GM12891 (cell line): ENCODE measurements at places on chromosomes 16 and 17.

DNA sequence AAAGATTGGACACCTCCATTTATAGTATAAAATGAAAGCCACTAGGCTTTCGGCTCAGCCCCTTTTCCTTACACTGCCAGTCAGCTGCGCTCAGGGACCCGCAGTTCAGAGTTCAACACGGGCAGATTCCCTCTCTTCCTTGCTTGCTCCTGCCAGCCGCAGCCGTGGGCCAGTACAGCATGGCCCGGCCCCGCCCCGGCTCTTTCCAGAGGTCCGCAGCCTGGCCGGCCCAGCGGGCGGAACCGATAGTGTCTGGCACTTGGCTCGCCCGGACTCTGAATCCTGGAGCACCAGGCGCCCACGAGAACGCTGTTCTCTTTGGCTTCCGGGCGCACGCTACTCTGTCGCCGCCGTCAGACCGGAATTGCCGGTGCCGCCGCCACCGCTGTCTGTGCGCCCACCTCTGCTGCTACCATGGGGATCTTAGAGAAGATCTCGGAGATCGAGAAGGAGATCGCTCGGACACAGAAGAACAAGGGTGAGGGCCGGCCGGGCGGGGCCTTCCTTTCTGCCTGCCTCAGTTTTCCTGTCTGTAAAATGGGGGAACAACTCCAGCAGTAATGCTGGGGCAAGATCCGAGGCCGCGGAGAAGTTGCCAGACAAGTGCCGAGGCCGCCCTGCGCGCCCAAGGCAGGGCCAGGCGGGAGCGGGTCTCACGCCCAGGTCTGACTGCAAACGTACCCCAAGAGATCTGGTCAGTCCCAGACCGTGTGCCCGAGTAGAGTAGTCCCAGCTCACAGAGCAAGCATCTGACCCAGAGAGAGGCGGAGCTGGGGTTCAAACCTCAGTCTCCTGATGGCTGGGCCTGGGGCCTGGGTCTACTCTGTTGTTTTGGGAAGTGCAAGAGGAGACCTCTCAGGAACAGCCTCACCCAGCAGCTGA lies at the start of gene DRG2:
DRG2 (plus strand) TSS at position 339 of the 882 bp plus-strand sequence; CDS start at position 415, 76 bp downstream.
- peak; percentile 94 for DNase-seq

- DNase-seq = no peak
Measured at GRCh38 chr16:69816996-69817395, 54.9 kb downstream of the WWP2 start.

DNA sequence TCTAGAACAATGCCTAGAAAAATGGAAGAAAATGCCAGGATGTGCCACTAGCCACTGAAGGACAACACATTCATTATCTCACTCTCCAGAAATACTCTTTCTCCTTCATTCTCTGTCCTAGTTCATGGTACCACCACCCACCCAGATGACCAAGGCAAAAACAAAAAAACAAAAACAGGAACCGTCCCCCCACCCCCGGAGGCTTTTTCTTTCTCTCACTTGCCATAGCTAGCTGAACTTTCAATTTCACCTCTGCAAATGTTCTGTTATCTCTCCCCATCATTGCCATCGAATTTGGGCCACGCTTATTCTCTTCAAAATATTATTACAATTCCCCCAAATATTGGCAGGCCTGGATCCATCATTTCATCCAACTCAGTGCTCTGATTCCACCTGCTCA lies 49.0 kb downstream of the SOX9 start:
- DNase-seq = no peak

DNA sequence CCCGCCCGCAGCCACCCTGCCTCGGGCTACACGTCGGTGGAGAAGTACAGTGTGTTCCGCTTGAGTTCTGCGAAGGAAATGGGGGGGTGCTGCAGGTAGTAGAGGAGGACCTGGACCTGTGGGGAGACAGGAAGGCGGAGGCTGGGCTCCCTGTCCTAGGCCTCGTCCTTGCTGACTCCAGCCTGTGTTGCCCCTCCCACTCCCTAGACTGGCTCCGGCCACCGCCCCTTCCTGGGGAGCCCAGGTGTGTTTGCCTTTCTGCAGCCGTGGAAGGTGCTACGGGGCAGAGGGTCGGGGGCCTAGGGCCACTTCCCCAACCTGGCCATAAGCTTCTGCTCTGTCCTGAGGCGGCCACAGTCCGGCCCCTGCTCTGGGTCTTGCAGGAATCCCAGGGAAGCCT lies 9.1 kb downstream of the TIMM22 start:
- no peak for DNase-seq

DNA sequence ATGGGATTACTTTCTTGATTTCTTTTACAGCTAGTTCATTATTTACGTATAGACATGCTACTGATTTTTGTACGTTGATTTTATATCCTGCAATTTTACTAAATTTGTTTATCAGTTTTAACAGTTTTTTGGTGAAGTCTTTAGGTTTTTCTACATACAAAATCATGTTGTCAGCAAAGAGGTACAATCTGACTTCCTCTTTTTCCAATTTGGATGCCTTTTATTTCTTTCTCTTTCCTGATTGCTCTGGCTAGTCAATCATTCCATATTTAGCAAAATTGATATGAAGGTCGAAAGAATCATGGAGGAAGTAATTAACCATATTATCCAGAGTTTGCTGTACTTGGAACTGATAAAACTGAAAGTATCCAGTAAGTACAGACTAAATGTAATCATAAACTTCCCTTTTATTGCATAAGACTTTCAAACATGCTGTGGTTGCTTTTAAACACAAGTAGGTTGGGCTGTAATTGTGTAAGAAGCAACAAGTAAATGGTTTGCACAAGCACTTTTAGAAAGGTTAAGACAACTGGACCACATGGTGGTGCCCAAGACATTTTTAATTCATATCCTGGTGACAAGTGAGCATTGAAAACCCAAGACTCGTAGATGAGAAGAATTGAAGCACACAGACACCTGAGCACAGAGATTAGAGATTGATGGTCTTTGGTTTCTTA lies 8.4 kb downstream of the GDE1 start:
- no peak for DNase-seq

DNA sequence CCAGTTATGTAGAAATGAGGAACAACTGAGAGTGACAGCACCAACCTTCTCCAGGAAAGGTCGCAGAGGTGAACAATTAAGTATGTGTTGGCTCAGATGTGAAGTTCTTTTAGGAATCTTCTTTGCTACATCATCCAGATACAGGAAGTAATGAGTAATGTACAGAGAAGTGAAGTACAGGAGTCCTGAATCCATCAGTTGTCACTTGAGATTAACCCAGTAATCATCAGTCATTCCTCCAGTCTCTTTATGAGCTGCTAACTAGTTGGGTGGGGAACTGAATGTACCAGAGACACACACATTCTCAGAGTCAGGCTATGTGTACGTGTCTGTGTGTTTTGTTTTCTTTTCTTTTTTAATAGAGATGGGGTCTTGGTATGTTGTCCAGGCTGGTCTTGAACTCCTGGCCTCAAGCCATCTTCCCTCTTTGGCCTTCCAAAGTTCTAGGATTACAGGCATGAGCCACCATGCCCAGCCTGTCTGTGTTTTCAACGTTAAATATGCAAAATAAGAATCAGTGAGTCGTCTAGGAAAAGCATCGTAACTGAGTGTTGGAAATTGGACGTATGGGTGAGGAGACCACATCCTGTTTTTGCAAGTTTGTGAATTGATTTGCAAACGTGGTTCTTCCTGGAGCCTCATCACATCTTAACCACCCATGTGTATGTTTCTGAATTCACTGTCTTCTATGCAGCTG lies 19.9 kb downstream of the ZNF200 start:
- no peak for DNase-seq

GRCh38 chr17:17420561-17421269 lies 56.1 kb upstream of the MED9 start:
- no peak for DNase-seq

DNA sequence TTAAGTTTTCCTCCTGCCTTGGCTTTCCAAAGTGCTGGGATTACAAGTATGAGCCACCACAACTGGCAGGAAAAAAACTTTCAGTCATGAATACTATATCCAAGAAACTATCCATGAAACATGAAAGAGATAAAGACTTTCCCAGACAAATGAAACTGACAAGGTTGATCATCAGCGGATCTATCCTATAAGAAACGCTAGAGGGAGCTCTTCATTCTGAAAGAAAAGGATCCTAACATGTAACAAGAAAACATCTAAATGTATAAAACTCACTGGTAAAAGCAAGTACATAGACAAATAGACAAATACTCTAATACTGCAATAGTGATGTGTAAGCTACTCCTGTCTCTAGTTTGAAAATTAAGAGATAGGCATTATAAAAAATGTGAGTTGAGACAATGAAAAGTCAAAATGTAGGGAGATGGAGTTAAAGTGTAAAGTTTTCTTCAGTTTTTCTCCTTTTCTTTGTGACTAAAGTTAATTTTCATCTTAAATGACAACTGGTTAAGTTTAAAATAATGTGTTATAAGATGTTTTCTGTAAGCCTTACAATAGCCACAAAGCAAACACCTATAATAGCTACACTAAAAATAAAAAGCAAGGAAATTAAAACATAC lies 79.6 kb upstream of the TEKT1 start:
- DNase-seq = no peak

DNA sequence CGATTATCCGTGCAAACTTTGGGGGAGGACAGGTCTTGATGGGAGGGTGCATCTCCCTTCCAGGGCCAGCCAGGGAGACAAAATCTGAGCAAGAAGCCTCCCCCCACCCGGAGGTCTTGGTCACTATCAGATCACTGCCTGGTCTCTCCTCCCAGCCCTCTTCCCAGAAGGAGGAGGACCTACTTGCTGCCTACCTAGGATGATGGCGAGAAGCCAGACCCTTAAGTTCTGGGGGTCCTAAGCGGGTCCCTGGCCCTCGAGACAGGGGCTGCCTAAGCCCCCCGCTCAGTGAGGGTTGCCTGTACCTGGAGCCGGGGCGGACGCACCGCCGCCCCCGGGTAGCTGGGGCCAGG lies 4.6 kb downstream of the TSPOAP1 start:
- no peak for DNase-seq

GRCh38 chr16:84829168-84829965 lies 9.6 kb downstream of the CRISPLD2 start:
- no peak for DNase-seq

DNA sequence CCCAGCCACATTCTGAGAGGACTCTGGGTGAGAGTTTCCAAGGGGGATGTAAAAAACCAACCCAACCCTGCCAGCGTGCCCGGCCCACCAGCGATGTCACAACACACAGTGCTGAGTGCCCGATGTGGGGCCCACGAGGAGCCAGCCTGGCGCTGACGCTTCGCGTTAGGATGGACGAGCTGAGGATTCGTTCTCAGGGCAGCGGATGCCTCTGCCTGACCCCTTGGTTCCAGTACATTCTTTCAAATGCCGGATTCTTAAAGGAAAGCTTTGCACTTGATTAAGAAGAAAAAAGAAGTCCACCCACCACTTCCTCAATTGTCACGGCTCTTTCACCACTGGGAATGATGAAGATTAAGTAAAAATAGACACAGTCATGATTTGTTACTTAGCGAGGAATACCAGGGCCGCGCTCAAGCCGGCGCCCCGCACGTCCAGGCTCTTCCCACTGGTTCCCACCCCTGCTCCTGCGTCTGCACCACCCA lies 79.4 kb downstream of the IRF8 start:
- no peak for DNase-seq

DNA sequence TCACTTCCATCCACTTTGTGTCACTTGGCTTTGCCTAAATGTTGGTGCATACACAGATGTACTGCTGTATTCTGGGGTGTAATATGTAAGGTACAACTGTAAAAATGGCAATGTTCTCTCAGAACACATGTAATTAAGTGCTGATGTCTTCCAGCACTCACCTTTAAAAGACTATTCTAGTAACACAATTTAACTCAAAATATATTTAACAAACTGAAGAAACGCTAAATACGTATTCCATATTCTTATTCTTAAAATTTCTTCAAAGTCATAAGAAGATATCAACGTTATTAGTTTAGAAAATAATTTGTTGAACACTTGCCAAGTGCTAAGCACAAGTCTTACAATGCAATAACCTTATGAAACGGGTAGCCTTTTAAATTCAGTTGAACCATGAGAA lies 3.6 kb downstream of the CMC2 start:
- DNase-seq = no peak

GRCh38 chr17:61337290-61337689 lies 62.4 kb upstream of the TBX2 start:
- DNase-seq = no peak

DNA sequence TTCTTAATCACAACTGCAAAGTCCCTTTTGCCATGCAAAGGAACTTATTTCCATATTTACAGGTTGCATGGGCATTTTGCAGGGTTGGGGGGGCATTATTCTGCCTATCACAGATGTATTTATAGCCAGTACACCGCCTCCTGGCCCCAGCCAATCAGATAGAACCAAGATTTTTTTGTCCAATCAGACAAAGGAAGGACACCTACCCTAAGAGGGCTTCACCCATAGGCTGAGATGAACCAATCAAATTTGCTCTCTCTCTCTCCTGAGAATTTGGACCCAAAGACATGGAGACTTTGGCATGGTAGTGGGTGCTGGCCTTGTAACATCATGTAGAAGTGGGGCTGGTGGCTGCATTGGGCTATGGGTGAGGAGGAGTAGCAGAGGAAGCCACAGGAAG lies 3.9 kb upstream of the KCNG4 start:
- no peak for DNase-seq

- no peak for DNase-seq
Measured at GRCh38 chr16:54284931-54285413, 1.6 kb downstream of the IRX3 start.
